ENCODE measurements at places on chromosomes 2 and 18.

- DNase-seq, result no peak
These were observed 1.3 kb downstream of the R3HDM1 start for GRCh38 chr2:135532581-135532980.

DNA sequence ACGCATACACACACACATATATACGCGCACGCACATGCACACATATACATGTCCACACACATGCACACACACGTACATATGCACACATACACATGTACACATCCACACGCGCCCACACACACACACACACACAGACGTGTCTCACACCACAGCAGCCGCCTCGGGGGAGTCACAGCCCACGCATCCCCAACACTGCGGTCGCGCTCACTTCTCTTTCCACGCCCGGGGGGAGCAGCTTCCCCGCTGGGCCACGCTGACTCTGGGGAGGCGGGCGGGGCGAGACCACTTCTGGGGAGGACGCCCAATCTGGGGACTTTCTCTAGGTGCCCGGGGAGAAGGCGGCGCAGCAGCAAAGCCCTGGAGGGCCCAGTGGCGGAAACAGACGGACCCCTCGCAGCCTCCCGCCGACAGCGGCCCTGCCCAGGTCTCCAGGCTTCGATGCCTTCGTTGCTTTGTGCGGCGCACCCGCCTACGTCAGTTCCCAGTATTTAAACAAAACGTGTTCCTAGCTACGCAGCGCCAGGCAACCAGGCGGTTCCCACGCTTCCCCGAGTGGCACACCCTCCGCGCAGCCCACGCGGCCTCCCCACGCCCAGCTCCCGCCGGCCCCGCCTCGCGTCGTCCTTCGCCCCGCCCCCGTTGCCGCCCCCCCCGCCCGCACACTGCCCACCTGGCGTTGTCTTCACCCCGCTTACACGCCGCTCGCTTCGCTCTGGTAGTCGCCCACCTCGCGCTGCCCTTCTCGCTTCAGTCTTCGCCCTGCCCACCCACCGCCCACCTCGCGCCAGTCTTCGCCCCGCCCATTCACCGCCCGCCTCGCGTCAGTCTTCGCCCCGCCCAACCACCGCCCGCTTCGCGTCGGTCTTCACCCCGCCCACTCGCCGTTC lies 810 bp upstream of the RBFA start:
- peak; percentile 59 for DNase-seq

DNA sequence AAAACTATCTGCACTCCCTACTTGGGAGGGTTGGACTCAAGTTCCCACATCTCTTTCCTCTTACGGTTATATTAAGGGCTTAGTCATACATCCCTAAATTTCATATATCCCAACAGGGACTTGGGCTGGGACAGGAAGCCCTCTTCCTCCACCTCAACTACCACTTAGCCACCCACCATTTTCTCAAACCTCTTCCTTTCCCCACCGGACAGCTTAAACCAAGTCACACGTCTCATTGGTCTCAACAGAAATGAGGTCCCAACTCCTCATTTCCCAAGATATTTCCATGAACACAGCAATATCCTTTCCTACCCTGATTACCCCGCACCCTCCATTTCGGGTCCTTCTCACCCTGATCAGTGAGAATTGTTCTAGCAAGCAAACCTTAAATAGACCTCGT lies 736 bp downstream of the ZSCAN30 start:
- no peak for DNase-seq

- no peak for DNase-seq
These were observed 126.2 kb downstream of the EHBP1 start for GRCh38 chr2:62831729-62832128.

GRCh38 chr2:97858442-97858841 lies 137.3 kb downstream of the TMEM131 start:
- DNase-seq, result no peak

GRCh38 chr2:42345986-42346385 lies 15.0 kb downstream of the COX7A2L start:
- no peak for DNase-seq

All from stimulated activated CD8-positive, alpha-beta memory T cell treated with anti-CD3 and anti-CD28 coated beads, Interleukin-2, amount 100 ng/mL, for 1 hour (primary cell).